NCI-H2081 treated with DMSO at 0.1 percent for 48 hours (cell line): ENCODE measurements at places on chromosomes 1 and 21.

- DNase-seq = no peak
Observed at GRCh38 chr21:46423546-46424038, 35.1 kb upstream of the DIP2A start.

- no peak for DNase-seq
Observed at GRCh38 chr1:188895611-188896010, 1582.1 kb downstream of the BRINP3 start.

DNA sequence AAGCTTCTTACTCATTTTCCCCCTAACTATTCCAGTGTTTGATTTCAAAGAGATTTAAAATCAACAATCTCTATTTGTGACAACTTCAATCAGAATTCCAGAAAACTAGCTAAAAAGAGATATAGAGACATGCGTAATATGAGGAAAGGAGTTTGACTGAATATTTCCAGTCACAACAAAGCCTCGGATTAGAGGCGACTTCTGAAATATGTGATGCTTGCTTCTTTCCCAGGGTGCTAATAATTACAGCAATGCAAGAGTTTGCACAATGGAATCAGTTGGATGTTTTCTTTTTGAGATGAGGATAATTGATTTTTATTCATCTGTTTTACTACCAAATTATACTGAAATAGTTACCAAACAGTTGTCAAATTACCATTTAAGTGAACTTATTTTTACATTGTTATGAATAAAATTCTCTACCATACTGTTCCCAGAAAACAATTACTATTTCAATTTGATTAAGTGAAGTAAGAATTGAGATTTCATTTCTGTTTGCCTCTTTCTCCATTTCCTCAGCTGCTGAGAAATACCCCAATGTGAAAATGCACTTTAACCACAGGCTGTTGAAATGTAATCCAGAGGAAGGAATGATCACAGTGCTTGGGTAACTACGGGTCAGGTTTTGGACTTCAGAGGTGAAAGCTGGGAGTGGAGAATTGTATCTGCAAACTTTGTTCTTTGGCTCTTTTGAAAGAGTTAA, 28.1 kb downstream of the KMO start:
- DNase-seq = no peak

DNA sequence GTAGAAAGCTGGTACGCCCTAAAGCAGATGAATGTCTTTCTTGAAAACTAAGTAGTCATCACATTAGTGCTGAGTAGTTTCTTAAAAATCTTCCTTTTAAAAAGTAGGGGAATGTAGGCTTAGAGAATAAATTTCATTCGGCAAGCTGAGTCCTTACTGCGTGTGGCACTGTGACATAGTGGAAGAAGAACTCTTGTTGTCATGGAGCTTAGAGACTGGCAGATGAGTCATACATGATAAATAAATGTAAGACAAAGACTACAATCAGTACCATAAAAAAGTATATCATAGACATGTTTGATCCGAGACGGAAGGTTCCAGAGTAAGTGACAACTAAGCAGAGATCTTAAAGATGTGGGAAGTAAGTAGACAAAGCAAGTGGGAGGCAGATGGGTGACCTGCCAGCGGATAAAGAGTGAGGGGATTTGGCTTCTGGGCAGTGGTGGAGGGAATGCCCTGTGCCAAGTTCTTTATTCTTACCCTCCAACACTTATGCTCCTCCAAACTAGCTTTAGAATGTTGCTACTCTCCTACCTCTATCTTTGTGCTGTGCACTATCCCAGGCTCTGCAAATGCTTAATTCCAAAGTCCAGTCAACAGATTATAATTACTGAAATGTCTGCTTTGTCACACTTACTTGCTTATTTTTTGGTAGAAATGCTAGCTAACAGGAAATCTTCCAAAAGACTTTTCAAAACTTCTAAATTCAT, 608.5 kb upstream of the USP24 start:
- DNase-seq = no peak

DNA sequence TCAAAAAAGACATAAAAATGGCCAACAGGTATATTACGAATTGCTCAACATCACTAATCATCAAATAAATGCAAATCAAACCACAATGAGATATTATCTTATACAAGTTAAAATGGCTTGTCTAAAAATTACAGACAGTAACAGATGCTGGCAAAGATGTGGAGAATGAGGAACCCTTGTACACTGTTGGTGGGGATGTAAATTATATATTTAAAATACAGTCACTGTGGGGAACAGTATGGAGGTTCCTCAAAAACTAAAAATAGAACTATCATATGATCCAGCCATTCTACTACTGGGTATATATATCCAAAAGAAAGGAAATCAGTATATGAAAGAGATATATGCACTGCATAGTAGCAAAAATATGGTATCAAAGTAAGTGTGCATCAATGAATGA, 1037.2 kb upstream of the B3GALT2 start:
- DNase-seq = no peak

- DNase-seq = peak; percentile 76
Observed at GRCh38 chr1:2545754-2546514, 10.2 kb upstream of the TNFRSF14 start.

DNA sequence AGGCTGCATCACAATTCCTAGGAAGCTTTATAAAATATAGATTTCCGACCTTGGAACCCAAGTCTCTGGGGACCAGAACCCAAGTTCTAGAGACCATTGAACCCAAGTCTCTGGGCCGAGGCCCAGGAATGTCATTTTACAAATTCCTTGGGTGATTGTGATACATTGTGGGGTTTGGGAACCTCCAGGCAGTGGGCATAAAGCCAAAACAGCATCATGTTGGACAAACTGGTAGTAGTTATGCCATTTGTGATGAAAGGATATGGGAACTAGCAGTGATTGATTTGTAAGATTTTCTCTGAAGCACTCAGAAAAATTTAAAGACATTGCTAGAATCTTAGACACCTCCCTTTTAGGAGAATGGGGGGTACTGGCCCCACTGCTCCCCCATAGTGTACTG, 160.2 kb downstream of the HIVEP3 start:
- DNase-seq = no peak

DNA sequence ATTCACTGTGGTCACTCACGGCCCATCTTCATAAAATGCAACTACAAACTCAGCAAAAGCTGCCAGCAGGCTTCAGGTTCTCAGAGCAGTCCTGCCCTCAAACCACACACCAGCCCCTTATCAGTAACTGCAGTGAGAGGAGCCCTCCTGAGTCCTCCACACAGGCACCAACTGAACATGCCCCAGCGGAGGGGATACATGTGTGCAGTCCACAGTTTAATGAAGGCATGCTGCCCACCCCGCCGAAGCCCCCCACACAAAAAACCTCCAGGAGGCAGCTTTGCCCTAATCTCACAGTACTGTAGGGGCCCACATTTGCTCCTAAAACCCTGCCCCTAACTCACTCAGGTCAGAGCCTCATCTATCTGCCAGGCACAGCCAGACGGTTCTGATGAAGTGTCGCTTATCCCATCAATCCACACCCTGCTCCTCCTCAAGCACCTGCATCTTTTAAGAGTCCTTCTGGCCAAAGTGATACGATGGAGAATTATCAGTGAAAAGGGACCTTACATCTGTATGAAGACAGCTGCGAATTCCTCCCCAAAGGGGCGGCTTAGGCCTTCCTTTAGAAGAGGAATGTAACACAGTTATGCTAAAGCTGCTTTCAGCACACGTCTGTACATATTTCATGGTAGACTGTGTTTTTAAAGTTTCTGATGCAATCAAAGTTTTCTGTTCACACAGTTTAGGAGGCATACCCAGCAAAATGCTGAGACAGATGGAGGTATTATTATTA, 3.5 kb downstream of the ABCB10 start:
- no peak for DNase-seq

DNA sequence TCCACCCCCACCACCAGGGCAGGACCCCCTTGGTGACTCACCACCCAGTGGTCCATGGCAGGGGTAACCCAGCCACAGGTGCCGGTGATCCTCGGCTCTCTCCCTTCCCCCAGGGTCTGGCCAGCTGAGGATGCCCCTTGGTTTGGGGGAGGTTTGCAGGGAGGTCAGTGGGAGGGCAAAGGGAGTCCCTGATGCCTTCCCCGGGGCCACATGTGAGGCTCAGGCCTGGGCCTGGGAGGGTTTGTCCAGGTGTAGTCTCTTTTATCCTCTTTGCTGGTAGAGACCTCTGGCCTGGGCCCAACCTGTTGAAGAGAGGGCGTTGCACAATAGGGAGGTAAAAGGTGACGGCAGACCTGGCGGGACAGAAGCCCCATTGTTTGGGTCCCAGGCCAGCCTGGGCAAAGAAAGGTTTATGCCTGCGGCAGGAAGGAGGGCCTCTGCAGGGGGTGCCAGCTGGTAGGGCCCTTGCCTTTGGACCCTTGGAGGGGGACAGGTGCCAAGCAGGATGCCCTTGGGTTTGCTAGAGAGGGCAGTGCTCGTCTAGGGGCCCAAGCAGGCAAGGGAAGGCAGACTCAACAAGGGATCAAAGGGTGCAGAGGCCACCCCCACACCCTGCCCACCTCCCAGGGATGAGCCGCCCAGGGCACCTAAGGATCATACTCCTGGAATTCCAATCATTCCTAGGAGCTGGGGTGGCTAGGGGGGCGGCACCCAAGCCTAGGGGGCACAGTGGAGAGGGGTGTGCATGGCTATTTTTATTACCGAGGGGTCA, 760 bp upstream of the TINAGL1 start:
- no peak for DNase-seq

- DNase-seq = no peak
Observed at GRCh38 chr1:156249593-156249992, 1.7 kb upstream of the PAQR6 start.

DNA sequence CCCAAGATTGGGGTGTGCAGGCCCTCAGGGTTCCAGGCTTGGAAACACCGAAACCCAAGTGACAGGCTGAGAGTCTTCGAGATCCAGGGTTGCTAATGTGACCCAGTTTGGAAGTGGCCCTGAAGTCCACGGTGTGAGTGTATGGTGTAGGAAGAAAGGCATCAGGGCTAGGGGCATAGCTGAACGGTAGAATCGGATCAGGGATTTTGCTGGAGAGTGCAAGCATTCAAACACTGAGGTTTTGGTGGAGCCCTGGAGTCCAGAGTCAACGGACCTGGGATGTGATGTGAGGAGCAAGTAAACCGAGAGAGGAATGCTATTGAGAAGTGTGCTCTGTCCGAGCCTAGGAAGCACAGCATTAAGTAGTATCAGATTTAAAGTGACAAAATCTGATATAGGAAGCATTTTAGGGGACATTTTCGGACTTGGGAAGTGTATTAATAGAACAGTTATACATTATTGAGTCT, 958 bp downstream of the NFYC start:
- DNase-seq = no peak

DNA sequence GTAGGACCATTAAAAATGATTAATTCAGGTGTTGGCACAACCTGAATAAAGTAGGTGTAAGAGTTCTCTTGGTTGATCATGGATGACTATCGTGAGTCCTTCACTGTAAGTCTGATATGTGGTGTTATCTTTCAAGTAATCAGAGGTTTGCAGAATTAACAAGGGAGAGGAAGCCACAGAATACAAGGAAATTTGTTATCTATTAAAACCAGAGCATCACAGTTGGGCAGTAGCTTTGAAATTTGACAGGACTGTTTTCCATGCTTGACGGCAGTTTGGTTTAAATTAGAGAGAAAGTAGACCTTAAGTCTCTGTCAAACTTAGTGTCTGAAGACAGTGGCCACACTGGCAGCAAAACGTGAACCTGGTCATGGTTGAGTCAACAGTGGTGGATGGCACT, 139.5 kb upstream of the KCNK2 start:
- DNase-seq = no peak

DNA sequence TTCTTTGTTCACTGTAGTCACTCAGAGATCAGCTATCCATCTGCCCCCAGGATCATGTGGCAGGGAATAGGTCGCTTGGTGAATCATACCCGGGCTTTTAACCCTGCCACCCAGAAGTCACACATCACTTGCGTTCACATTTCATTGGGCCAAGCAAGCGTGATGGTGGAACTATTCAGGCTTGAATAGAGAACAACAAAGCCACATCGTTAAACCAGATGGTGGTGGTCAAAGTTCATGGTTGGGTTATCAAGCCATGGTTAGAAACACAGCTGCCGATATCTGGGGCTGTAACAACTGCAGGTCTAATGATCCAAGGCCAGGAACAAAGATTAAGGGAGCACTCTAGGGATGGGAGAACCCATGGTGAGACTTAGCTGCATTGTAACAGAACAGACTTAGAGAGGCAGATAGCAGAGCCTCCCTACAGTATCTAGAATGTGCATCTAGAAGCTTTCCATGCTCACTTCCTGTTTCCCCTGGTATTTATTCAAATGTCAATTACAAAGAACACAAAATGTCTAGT, 40.0 kb upstream of the PTPRC start:
- DNase-seq = no peak

DNA sequence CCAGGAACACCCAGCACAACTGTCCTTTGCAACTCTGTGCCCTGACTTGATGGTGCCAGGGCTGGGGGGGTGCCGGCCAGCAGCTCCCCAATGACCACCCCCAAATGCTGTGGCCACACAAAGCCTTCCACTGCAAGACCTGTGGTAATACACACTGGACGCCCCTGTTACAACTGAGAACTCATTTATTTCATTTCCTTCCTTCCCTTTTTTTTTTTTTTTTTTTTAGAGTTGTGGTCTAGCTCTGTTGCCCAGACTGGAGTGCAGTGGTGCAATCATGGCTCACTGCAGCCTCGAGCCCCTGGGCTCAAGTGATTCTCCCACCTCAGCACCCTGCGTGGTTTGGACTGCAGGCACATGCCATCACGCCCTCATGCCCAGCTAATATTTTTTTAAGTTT, 25.2 kb downstream of the TP73 start:
- DNase-seq = no peak

- DNase-seq = no peak
Observed at GRCh38 chr1:26627954-26628353, 67.9 kb upstream of the ARID1A start.

- no peak for DNase-seq
Observed at GRCh38 chr1:1542766-1543705, 2.6 kb upstream of the TMEM240 start.

DNA sequence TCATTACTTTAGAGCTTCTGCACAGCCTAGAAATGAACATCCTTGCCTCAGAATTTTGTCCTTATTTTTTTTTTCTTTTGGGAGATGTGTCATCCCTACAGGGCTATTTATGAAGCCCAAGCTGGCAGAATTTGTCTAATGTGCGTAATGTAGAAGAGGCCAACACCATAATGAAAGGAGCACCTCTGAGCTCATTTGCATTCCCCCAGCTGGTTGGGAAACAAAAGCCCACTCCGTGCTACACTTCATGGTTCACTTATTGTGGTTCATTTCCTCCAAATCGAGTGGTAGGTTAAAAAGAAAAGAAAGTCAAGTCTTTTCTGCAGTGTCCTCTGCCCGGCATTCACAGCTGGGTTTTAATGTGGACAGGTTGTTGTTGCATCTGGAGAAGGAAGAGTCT, 73.5 kb downstream of the KAZN start:
- DNase-seq = no peak

DNA sequence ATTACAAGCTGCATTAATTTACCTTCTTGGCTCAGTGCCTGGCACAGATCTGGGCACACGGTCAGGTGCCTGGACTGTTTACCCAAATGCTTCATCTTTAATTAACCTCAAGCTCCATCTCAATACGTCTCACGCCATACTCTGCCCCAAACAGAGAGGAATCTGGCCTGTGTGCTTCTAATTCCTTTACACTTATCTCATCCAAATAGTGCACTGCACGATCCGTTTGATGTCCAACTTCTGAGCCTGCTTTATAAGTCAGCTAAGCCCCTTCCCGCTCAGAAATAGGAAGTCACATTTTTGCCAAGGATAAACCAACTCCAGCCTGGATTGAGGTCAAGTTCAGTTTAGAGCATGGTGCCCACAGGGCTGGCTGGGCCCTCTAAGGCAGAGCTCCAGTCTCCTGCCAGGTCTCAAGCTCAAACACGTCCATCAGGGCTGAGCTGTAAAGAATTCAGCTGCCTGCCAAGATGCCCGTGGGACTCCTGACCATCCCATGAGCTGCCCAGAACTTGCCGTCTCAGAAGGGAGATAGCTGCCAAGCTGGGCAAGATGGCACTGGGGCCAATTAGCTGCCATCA, 233.5 kb downstream of the TRABD2B start:
- DNase-seq = no peak
